CD4-positive, alpha-beta memory T cell (primary cell): ENCODE measurements at places on chromosomes 1 and 21. TPM values are rescaled to one million over a fixed set of nuclear protein-coding genes. Genes with fewer than 3 reads are reported as not detected.

CLDN14 gene
- not detected for total RNA-seq

RHD gene
- total RNA-seq: not detected

CD53 gene
- total RNA-seq: 337 TPM

DIRAS3 gene
- total RNA-seq: not detected

SH2D5 gene
- total RNA-seq: not detected

GPR37L1 gene
- not detected for total RNA-seq

EXTL1 gene
- total RNA-seq: 0.19 TPM
